Fibroblast of skin of abdomen (primary cell): ENCODE measurements at places on chromosomes 2 and 18.

DNA sequence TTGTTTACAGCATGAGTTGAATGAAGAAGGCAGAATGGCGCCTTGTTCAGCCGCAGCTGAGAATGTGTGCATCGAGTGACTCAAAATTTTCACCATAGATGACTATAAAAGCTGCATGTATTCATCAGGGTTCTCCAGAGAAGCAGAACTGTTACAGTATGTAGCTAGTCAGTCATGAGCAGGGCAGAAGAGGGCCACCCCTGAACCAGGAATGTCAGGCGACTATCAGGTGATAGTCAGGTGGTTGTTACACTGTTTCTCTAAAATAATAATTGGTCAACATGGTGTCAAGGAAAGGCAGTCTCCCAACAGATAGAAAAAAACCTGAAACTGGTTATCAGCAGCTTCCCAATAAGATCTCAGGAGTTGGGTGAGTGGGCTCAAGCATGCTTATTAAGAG is 20.2 kb upstream of the NOSTRIN start:
- no peak for DNase-seq

DNA sequence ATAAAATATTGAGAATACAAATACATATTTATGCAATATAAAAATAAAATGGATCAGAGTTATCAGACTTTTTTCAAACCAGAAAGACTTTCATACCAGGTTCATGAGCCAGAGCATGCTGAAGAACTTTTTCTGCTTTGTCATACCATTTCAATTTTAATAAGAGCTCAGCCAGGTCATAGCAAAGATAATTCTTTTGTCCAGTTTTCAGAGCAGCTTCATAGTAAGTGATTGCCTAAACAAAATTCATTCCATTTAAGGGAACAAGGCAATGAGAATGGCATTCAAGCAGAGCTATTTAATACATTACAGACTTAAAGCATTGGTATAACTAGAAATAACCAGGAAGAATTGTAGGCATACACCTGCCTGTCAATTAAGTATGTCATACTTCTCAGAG is 42.3 kb downstream of the TTC21B start:
- peak; percentile 60 for DNase-seq

DNA sequence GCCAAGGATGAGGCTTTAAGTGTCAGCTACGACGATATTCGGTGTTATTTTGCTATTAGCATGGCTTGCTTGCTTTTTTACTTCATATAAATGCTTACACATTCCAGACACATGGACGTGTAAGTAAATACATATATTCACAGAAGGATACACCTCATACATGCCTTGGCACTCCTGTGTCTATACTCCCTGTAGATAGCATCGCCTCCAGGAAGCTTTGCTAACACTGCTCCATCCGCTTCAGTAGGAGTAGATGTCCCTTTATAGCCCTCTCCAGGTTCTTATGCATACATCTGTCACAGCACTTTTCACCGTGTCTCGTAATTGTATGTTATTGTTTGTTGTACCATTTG is 27.5 kb upstream of the KCTD1 start:
- DNase-seq, result no peak

- no peak for DNase-seq
These were observed 96.8 kb upstream of the RPRM start for GRCh38 chr2:153575171-153575853.

DNA sequence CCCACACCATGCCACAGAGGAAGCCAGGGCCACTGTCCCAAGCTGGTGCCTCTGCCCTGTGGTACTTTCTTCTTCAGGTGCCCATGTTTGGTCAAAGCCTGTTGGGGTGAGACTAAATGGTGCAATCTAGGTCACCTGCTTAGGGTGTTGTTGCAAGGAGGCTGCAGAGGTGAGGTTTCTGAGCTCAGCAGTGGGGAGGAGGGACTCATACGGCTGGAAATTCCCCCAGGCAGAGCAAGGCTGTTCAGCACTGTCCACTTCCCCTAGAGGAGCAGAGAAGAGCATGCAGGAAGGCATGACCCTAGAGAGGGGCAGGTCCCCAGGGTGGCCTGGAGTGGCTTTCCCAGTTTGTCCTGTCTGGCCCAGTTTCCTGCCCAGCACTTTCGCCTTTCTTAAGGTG is 211.0 kb downstream of the HAUS1 start:
- DNase-seq, result no peak

DNA sequence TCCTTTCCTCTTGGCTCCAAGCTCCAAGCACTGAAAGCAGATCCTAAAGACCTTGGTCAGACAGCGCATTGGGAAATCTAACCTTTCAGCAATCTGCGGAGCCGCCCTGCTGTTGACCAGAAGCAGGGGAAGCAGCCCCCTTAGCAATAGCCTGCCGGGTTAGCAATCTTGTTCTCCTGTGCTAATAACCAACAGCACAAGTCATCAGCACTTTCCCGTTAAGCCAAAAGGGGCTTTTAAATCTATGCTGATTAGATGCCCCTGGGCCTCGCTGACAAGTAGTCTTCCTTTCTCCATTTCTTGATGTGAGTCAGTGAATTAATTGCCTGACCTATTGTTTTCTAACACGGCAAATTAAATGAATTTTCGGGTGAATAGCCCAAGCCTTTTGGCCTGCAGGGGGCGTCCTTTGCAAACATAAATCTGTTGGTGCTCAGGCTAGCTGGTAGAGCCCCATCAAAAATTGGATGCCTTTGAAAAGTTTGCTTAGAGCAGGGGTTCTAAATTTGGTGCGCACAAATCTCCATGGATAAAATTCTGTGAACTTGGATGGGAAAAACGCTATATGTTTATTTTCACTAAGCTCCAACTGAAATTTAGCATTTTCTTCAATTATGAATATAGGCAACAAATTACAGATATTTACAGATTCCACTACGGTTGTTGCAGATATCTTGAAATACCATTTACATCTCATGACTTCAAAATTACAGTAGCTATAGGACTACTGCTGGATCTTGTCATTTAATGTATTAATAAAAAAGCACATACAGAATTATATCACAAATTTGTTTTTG is 24.6 kb downstream of the MAIP1 start:
- peak; percentile 79 for DNase-seq

DNA sequence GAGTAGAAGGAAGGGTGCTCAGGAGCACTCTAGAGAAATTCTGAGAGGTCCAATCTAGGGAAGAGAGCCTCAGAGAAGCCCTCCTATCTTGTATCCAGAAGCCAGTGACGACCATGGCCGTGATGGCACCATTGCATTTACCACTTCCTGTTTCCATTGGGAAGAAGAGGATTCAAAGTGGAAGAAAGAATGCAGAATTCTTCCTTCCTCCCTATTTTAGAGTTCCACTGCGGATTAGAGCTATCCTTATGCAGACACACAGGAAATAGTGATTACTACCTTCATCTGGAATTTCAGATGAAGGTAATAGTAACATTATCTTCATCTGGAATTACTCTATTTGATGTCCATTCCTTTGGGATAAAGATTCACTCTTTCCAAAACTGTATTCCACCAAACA is 45.6 kb upstream of the PCBP1 start:
- peak; percentile 54 for DNase-seq

- peak; percentile 59 for DNase-seq
These were observed 156.7 kb downstream of the ARHGAP28 start for GRCh38 chr18:6885992-6886796.
